ENCODE measurements at places on chromosomes 2 and 18. TPM values are rescaled to one million over a fixed set of nuclear protein-coding genes. Genes with fewer than 3 reads are reported as not detected.

The PTPN2 gene
- total RNA-seq: 33.1 TPM

- no peak for DNase-seq
Measured at GRCh38 chr2:33081691-33082090, 134.9 kb downstream of the LTBP1 start.

The TP53I3 gene
- 4.7 TPM for total RNA-seq

The IL36RN gene
- total RNA-seq: not detected

DNA sequence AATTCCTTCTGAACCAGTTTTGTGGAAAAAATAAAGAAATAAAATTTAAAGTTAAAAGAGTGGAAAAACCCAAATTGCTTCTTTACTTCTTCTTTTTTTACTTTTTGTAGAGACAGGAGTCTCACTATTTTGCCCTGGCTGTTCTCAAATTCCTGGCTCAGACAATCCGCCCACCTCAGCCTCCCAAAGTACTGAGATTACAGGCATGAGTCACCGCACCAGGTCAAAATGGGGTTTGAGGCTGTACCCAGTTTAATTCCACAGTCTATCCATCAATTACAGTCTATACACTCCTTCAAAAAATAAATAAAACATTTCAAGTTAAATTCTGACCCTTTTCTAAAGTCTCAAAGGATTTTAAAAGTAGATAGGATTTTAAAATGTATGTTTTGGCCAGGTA is 120.3 kb downstream of the FAM161A start:
- no peak for DNase-seq

DNA sequence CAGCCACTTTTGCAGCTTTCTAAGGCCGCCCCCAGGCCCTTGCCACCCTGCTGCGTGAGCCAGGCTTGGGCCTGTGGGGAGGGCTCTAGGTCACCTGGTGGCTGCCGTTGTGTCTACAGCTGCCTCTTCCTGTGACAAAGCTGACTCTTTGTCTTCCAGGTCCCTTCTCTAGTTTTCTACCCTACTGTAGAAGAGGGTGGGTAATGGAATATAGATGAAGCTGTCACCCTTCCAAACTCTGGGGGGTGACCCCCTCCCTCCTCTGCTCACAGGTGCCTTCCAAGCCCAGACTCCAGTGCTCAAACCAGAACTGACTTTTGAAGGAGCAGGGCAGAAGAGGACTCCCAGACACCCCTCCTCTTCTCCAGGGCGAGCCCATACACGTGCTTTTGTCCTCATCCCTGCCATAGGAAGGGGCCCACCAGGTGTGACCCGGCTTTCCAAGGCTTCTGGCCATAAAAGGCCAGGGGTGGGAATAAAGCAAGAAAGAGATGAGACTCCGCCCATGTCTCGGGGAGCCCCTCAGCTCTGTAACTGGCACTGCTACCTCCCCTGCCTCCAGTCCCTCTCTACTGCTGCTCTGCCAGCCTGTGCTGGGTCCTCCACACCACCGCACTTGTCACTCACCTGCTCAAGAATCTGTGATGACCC is 17.9 kb upstream of the SDC1 start:
- DNase-seq: no peak

- DNase-seq: no peak
Measured at GRCh38 chr2:100606726-100607343, 44.0 kb downstream of the PDCL3 start.

DNA sequence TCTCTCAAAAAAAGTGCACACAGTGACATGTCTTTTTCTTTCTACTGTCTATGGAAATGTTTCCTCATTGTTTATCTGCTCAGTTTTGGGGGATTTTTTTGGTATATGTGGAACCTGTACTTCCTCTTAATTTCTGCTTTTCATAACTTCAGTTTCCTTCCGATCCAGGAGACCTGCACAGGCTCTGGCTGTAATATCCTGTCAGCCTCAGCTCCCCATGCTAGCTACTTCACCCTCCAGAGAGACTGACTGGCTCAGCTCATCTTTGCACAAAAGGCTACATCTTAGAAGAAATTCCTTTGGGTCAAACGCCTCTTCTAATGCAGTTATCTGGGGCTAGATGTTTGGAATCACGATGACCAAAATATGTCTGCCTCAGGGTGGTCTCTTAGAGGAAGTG is 378.4 kb downstream of the RND3 start:
- DNase-seq: no peak

DNA sequence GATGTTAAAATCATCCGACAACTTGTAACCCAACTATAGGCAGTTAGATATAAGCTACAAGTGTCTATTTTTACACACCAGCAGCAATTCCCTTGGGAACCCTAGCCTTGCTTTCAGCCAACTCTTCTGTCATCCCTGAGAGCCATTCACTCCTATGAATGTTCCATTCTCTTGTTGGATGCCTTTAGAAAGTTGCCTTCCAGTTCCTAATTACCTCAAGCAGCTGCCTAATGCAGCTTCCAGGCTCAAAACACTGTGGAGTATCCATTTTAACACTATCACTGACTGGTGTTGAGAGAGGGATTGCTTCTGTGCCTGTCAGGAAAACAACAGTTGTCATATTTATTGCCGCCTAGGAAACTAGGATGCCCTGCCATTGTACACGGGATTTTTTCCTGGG is 402.0 kb upstream of the ACVR2A start:
- DNase-seq: no peak

DNA sequence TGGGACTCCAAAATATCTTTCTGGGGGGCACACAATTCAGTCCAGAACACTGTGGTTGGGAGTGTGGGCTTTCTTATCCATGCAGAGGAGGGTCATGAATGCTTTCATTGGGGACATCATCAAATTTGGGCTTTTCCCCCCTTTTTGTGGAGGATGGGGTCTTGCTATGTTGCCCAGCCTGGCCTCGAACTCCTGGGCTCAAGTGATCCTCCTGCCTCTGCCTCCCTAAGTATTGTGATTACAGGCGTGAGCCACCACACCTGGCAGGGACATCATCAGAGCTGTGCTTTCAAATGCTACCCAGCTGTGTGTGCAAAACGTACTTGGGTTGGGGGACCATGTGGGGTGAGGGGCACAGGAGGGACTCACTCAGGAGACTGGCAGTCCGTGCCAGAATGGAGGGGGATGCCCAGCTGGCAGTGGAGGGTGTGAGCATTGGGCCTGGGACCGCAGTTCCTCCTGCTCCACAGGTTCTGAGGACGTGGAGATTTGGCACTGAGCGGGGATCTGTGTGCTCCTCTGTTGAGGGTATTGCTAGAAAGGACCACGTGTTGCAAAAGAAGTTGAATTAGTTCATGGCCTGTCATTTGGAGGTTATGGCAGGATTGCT is 24.4 kb downstream of the EMILIN2 start:
- no peak for DNase-seq

GRCh38 chr18:58823412-58823811 is 41.3 kb upstream of the ZNF532 start:
- DNase-seq: no peak

- DNase-seq: no peak
Measured at GRCh38 chr2:60317844-60318243, 235.6 kb downstream of the BCL11A start.

DNA sequence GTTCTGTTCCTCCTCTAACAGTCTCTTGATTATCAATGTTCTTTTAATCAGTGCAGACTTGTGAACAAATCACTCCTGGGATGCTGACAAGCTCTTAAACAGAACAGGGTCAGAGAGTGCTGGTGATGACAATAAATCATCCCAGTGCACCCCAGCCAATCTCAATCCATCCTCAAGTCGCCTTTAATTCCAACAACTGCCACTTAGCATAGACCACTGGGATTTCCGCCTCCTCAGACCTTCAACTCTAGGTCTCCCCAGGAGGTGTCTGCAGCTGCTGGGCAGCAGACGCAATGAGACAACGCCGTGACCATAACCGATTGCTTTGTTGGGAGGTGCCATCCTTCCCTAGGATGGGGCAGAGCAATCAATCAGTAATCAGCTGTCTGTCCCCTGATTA is 184.2 kb upstream of the ACAA2 start:
- no peak for DNase-seq

DNA sequence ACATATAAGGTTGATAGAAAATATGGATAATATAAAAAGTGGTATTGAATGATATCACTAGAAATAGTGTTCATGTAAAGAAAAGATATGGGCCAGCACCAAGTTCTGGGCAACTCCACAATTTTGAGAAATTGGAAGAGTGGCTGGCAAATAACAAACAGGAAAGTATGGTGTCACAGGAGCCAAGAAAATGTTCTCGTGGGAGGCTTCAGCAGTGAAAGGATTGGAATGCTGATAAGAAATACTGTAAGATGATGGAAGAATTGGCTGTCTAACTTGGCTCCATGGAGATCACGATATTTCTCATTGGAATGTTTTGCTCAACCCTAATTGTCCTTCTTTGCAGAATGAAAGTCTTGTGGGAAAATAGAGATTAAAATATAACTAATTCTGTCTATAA is 856.8 kb downstream of the DPP10 start:
- DNase-seq: no peak

The C1GALT1C1L gene
- 1.1 TPM for total RNA-seq

DNA sequence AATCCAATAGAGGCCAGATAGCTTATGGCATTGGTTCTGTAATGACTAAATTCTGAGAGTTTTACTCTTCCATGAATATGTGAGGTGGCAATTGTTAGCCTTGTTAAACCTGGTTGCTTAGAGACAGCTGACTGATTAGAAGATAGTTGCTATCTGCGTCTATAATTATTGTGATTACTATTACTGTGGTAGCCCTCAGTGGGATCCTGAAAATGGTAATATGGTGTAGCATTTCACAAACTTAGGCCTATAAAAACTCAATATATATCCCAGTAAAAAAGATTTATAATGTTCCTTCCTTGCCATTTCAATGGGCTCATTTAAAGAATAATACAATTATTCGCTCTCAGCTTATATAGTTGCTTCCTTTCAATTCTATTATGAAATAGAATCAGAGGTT is 405.8 kb upstream of the CDH2 start:
- no peak for DNase-seq

DNA sequence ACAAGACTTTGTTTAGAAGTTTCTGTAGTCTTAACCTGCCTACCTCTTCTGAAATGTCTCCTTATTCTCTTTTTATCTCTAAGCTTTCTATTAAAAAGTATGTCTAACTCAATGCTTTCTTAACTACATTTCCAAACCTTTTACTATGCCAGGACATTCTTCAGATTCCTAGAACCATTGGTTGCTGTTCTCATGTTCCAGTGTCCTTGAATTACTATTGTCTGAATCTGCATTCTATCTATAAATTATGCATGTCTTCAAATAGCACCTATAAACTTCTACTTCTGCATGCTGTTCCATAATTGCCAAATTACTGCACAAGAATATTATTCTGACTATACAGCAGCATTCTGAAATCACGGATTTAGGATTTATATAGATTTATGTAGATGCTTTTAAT is 166.0 kb upstream of the VWC2L start:
- DNase-seq: no peak

The LCT gene
- not detected for total RNA-seq

- DNase-seq: no peak
Measured at GRCh38 chr2:193946806-193947205, 1710.2 kb upstream of the SLC39A10 start.

The PLB1 gene
- total RNA-seq: 1.3 TPM

The REG3G gene
- not detected for total RNA-seq

DNA sequence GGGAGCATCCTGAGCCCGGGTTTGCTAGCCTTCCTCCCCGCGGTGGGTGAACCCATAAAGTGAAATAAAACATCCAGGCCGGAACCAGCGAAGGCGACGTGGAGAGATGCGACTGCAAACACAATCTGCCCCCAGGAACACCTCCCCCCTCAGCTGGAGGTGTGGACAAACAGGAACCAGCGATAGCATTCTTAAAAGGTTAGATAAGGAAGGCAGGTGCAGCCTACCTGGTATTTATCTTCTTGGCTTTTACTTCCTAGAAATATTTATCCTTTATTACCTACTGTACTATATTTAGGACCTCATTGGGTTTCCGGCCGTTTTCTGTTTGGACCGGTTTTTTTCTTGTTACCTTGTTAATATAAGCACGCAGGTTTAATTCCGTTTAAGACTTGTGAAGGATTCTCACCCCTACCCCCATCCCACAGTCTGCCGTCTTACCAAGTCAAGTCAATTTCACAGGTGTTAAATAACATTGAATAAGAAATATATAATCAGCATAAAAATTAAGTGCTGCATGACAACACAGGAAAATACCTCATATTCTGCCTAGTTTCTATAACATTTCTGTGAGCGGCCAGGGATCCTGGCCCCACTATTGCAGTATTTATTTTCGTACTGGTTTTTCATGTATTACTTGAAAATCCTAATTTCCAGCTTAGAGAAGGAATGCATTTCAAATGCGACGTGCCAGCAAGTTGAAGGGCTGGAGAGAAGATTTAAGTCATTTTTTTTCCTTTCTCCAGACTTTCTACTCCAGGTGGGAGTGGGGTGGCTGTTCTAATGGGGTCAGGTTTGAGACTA is 224.0 kb upstream of the ID2 start:
- no peak for DNase-seq

The CFAP221 gene
- total RNA-seq: 1.1 TPM
